ENCODE measurements at places on chromosomes 2 and 18.

DNA sequence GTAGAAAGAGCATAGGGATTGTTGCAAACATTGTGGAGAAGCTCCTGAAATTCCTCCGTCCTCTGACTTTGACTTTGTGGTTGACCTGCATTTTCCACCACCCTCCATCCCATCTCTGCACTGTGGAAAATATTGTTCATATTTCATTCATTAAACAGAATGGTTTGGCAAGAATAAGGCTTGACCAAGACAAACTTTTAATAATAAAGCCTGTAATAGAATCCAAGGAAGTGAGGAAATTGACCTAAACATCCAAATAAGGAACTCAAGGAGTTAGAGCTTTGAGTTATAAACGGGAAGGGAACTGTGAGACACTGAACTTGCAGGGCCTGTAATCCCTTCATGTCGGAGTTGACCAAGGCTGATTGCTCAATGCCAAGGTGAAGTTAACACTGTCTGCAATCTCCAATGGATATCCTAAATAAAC, 115.2 kb downstream of the GFPT1 start:
- no peak overlapping the region for H3K27ac ChIP-seq
- no peaks in the 10 kb centered on the region for H3K36me3 ChIP-seq
- no peaks in the 10 kb centered on the region for H3K27me3 ChIP-seq
- H3K4me3 ChIP-seq = no peak overlapping the region
- DNase-seq = no peak

DNA sequence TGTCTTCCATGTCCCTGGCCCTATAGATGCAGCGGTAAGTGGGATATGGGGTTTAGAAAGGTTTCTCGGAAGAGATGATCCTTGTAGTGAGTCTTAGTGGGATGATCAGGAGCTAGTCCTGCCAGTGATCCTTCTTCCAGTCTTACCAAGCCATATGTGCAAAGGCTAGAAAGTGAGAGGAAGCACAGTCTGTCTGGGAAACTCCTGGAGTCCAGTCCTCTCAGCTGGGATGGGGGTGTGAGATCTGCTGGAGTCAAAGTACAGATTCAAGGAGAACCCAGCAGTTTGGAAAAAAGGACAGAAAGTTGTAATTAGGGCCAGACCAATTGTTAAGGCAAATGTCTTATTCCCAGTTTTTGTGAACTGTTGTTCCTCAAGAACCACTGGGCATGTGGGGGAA, 83.3 kb downstream of the LIMS1 start:
- H3K27me3 ChIP-seq = no peaks in the 10 kb centered on the region
- H3K4me3 ChIP-seq = no peak overlapping the region
- peak overlapping the region; percentile 68 for H3K27ac ChIP-seq
- H3K36me3 ChIP-seq = no peaks in the 10 kb centered on the region
- DNase-seq = no peak

DNA sequence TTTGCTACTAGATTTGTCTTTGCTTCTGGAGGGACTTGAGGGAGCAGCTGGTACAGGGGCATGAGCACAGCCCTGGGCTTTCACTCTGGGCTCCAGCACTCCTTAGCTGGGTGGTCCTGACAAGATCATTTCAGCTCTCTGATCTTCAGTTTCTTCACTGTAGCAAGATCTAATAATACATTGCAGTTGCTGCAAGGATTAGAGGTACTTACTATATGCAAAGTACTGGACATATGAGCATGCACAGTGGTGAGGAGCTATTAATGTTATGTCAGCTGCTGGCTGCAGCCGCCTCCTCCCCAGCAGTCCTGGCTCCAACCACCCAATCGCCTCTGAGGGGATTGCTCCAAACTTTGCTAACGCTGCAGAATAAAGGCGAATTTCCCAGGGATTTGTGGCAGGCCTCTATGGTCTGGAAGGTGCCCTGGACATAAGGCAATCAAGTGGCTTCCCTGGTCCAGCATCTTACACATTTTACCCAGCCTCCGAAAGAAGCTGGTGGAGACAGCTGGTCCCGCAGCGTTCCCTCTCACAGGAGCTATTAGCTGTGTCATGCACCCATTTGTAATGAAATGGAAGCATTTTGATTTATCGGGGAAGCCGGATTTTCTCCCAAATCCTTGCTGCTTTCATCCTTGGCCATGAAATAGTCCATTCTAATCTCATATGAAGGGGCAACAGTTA, 96.7 kb downstream of the RHOB start:
- H3K36me3 ChIP-seq = no peaks in the 10 kb centered on the region
- peaks cover 13% of the 10 kb centered on the region for H3K4me1 ChIP-seq
- DNase-seq = no peak
- peaks cover 24% of the 10 kb centered on the region for H3K27me3 ChIP-seq

- H3K4me3 ChIP-seq = peak overlapping the region; percentile 39
- peak overlapping the region; percentile 90 for H3K27ac ChIP-seq
- peaks cover 1% of the 10 kb centered on the region for H3K4me1 ChIP-seq
- DNase-seq = no peak
- H3K36me3 ChIP-seq = peaks cover 50% of the 10 kb centered on the region
- H3K27me3 ChIP-seq = peaks cover 12% of the 10 kb centered on the region
Observed at GRCh38 chr2:120927265-120927628, 191.6 kb downstream of the GLI2 start.

GRCh38 chr18:77002496-77002895, 130.1 kb downstream of the MBP start:
- DNase-seq = no peak
- H3K4me1 ChIP-seq = no peaks in the 10 kb centered on the region
- H3K27me3 ChIP-seq = peaks cover 40% of the 10 kb centered on the region
- H3K36me3 ChIP-seq = no peaks in the 10 kb centered on the region
- H3K4me3 ChIP-seq = no peak overlapping the region

GRCh38 chr2:11203480-11203879, 48.2 kb downstream of the SLC66A3 start:
- no peaks in the 10 kb centered on the region for H3K27me3 ChIP-seq
- peak; percentile 85 for DNase-seq
- H3K4me1 ChIP-seq = peaks cover 25% of the 10 kb centered on the region
- H3K27ac ChIP-seq = peak overlapping the region; percentile 33
- H3K36me3 ChIP-seq = peaks cover 31% of the 10 kb centered on the region

- H3K36me3 ChIP-seq = no peaks in the 10 kb centered on the region
- no peak for DNase-seq
- H3K4me1 ChIP-seq = peaks cover 12% of the 10 kb centered on the region
- H3K27ac ChIP-seq = no peak overlapping the region
- peaks cover 2% of the 10 kb centered on the region for H3K27me3 ChIP-seq
Observed at GRCh38 chr2:162267496-162267895, 24.3 kb upstream of the FAP start.

DNA sequence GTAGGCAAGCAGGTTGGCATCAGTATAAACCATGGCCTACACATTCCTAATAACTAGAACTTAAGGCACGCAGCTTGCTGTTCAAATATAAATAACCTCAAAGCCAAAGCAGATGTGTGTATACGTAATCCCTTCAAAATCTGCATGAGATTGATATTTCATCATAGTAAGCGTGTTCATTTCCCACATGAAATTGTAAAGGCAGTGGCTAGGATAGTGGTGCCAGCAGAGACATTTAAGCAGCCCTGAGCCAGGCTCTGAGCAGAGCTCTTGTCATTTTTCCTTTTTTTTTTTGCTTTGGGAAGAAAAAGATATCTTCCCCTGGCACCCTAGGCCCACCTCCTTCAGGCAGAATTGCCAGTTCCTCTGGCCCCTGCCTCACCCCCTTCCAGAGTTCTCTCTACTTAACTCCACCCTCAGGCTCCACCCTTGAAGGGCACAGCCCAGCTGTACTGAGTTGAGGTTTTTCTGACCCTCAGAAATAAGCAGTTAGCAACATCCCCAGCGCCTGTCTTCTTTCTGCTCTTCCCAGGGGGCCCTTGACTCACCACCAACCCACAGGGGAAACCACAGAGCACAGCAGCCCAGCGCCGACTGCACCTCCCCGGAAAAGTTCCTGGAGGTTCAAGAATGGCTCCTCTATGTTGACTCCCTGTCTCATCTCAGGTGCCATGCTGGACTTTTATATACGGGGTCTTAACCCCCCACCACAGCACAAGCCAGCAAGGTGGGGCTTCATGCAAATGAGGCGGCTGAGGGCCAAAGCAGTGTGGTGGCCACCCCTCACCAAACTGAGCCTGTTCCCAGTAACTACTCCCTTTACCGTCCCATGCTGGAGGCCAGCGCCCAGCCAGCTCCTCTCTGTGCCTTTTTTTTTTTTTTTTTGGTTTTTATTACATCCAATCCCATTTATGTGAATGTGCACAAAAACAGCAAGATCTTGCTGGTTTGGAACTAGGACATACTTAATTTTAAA, 84.7 kb downstream of the EHD3 start:
- no peaks in the 10 kb centered on the region for H3K36me3 ChIP-seq
- H3K4me1 ChIP-seq = peaks cover 52% of the 10 kb centered on the region
- H3K27ac ChIP-seq = peak overlapping the region; percentile 81

GRCh38 chr2:128593879-128594650, 275.4 kb upstream of the HS6ST1 start:
- no peak for DNase-seq
- no peaks in the 10 kb centered on the region for H3K36me3 ChIP-seq
- no peak overlapping the region for H3K4me3 ChIP-seq
- no peak overlapping the region for H3K27ac ChIP-seq
- peaks cover 12% of the 10 kb centered on the region for H3K27me3 ChIP-seq
- no peaks in the 10 kb centered on the region for H3K4me1 ChIP-seq

- no peak overlapping the region for H3K4me3 ChIP-seq
- H3K27me3 ChIP-seq = peaks cover 10% of the 10 kb centered on the region
- DNase-seq = no peak
- no peaks in the 10 kb centered on the region for H3K36me3 ChIP-seq
Observed at GRCh38 chr2:113175042-113175628, 1.4 kb downstream of the PSD4 start.

- no peaks in the 10 kb centered on the region for H3K36me3 ChIP-seq
- DNase-seq = no peak
- no peak overlapping the region for H3K4me3 ChIP-seq
- H3K27me3 ChIP-seq = no peaks in the 10 kb centered on the region
Observed at GRCh38 chr18:49061991-49062831, 111.4 kb upstream of the SMAD7 start.

DNA sequence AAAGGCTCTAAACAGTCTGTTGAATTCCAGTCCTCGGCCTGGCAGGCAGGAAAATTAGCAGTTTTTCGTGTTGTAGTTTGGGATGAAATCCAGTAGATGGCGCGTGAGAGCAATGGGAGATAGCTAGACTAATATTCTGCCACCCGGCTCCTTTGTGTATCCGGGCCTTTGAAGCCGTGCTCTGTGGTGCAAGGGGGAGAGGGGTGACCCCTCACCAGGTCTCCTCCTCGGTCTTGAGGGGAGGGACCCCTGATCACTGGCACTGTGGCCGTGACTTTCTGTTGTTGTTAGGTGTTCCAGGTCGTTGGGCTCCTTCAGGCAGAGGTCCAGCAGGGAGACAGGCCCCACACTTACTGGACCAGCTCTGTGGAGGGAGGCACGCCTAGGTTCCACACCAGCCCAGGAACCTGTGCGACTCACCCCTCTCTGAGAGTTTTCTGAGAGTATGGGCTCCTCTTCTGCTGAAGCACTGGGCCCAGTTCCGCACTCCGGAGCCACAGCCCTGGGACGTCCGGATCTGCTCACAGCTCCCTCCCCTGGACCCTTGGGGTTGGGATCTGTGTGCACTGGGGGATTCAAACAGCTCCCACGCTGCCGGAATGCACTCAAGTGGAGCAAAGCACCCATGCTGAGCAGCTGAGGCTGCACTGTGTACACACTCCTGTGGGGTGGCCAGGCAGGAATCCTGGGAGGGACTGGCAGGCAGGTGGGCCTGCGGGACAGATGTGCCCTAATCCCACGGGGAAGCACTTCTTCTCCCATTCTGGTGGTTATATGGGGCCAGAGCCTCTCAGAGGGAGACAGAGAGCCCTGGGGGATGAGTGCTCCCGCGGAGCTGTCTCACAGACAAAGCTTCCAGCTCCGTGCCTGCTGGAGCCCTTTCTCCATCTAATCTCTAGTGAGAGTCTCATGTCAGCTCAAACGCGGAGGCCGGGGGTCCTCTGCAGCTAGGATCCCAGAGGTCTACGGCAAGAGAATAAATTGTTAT, 8.8 kb downstream of the GKN2 start:
- H3K27me3 ChIP-seq = no peaks in the 10 kb centered on the region
- no peak overlapping the region for H3K4me3 ChIP-seq
- H3K4me1 ChIP-seq = peaks cover 14% of the 10 kb centered on the region
- DNase-seq = peak; percentile 56
- peak overlapping the region; percentile 64 for H3K27ac ChIP-seq
- H3K36me3 ChIP-seq = peaks cover 29% of the 10 kb centered on the region

DNA sequence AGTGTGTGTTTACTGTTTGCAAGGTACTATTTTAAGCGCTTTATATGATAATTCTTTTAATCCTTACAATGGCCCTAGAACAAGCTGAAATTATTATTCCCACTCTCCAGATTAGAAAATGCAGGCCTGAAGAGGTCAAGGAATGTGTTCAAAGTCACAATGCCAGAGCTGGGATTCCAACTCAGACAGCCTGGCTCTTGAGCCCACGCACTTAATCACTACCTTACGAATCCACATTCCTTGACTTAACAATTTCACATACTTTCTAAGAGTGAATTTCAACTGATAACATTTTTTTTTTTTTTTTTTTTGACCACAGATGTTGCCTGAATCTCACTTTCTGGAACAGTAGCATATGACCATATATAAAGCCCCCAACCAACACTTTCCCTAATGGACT, 400.3 kb downstream of the NCKAP5 start:
- peaks cover 2% of the 10 kb centered on the region for H3K27me3 ChIP-seq
- H3K4me3 ChIP-seq = 0 out of 2 replicates have a peak overlapping the region, but pooled peaks have one; percentile 9
- no peaks in the 10 kb centered on the region for H3K36me3 ChIP-seq

DNA sequence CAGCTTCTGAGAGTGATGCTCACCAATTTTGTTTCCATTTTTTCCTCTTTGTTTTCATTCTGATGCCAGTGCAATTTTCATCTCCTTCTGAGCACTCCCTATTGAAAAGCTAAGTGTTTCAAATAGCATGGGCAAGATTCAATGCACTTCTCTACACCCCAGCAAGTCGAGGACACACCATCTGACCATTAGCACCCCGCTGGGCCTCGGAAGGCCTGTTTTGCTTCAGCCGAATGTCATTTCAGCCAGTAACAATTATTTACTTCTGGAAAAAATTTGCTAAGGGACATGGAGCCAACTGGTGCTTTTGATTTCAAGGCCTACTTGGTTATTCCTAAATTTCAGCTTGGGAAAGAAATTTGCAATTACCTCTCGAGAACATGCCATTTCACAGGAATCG, 392.4 kb downstream of the RNF144A start:
- H3K4me1 ChIP-seq = no peaks in the 10 kb centered on the region
- H3K36me3 ChIP-seq = no peaks in the 10 kb centered on the region
- no peak overlapping the region for H3K27ac ChIP-seq
- DNase-seq = no peak
- H3K4me3 ChIP-seq = no peak overlapping the region

DNA sequence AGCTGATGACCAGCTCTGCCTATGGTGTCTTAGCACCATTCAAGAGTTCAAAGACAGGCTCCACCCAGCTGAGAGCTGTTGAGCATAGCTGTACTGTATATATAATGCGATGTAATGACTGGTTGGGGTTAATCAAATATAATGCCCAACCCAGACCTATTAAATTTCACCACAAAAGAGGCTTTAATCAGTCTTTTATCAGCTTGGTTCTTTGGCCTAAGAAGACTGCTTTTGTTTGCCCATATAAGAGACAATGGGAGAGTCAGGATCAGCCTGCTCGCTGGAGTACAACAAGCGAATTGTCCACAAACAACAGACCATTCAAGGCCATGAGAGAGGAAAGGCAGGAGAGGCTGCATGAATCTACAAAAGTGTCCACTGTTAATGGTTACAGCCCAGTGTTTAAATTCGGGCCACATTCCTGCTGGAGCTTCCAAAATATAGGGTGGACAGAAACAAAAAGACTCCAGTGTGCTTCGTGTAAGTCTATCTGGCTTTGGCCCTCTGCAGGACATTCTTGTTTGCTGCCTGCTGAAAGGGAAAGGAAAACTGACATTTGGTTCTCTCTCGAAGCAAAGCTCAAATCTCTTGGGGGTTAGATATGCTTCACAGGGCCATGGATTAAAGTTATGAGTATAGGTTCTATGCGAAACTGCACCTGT, 299.0 kb upstream of the FBXO11 start:
- H3K36me3 ChIP-seq = no peaks in the 10 kb centered on the region
- H3K4me3 ChIP-seq = peak overlapping the region; percentile 31
- H3K27ac ChIP-seq = no peak overlapping the region
- DNase-seq = no peak
- no peaks in the 10 kb centered on the region for H3K27me3 ChIP-seq

Data from HFFc6 (cell line).